T-helper 2 cell treated with Interferon-gamma antibody and Interleukin-4, amounts not matched to agents 5 μg/mL and 100 μg/mL, for 36 hours (primary cell): ENCODE measurements at places on chromosomes 13 and 19.

DNA sequence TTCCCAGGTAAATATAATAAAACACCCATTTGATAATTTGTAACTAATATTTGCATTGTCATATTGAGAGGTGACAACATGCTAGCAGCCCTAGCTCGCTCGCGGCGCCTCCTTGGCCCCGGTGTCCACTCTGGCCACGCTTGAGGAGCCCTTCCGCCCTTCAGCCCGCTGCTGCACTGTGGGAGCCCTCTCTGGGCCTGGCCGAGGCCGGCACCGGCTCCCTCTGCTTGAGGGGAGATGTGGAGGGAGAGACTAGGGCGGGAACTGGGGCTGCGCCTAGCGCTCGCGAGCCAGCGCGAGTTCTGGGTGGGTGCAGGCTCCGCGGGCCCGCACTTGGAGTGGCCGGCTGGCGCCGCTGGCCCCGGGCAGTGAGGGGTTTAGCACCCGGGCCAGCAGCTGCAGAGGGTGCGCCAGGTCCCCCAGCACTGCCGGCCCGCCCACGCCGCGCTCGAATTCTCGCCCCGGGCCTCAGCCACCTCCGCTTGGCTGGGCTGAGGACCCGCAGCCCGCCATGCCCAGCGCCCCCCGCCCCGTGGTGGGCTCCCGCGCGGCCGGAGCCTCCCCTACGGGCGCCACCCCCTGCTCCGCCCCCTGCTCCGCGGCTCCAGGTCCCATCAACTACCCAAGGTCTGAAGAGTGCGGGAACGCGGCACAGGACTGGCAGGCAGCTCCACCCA is 594.4 kb downstream of the SLITRK6 start:
- DNase-seq, result no peak
- no peak overlapping the region for H3K4me3 ChIP-seq
- H3K27ac ChIP-seq, result no peak overlapping the region
- H3K4me1 ChIP-seq, result no peaks in the 10 kb centered on the region
- no peaks in the 10 kb centered on the region for H3K36me3 ChIP-seq
- H3K27me3 ChIP-seq, result no peaks in the 10 kb centered on the region

GRCh38 chr19:3743486-3743885 is 18.0 kb downstream of the APBA3 start:
- DNase-seq, result no peak
- no peaks in the 10 kb centered on the region for H3K36me3 ChIP-seq
- H3K4me1 ChIP-seq, result peaks cover 3% of the 10 kb centered on the region
- H3K27ac ChIP-seq, result no peak overlapping the region

GRCh38 chr19:45523642-45524256 is 16.5 kb downstream of the VASP start:
- DNase-seq, result peak; percentile 72
- peaks cover 13% of the 10 kb centered on the region for H3K4me1 ChIP-seq
- H3K27me3 ChIP-seq, result no peaks in the 10 kb centered on the region
- H3K36me3 ChIP-seq, result peaks cover 44% of the 10 kb centered on the region
- no peak overlapping the region for H3K27ac ChIP-seq
- no peak overlapping the region for H3K4me3 ChIP-seq

GRCh38 chr13:45512098-45512496 is 47.4 kb downstream of the COG3 start:
- no peaks in the 10 kb centered on the region for H3K27me3 ChIP-seq
- DNase-seq, result no peak
- H3K27ac ChIP-seq, result no peak overlapping the region
- peaks cover 6% of the 10 kb centered on the region for H3K4me1 ChIP-seq
- no peak overlapping the region for H3K4me3 ChIP-seq

- H3K27me3 ChIP-seq, result no peaks in the 10 kb centered on the region
- H3K4me3 ChIP-seq, result no peak overlapping the region
- DNase-seq, result no peak
- H3K4me1 ChIP-seq, result peaks cover 17% of the 10 kb centered on the region
- H3K36me3 ChIP-seq, result peaks cover 35% of the 10 kb centered on the region
Observed at GRCh38 chr19:48174445-48175030, 4.1 kb downstream of the ZSWIM9 start.

GRCh38 chr13:28640861-28641599 is 17.9 kb upstream of the POMP start:
- DNase-seq, result no peak
- no peak overlapping the region for H3K4me3 ChIP-seq
- H3K4me1 ChIP-seq, result peaks cover 7% of the 10 kb centered on the region
- peaks cover 9% of the 10 kb centered on the region for H3K27me3 ChIP-seq
- H3K27ac ChIP-seq, result no peak overlapping the region

DNA sequence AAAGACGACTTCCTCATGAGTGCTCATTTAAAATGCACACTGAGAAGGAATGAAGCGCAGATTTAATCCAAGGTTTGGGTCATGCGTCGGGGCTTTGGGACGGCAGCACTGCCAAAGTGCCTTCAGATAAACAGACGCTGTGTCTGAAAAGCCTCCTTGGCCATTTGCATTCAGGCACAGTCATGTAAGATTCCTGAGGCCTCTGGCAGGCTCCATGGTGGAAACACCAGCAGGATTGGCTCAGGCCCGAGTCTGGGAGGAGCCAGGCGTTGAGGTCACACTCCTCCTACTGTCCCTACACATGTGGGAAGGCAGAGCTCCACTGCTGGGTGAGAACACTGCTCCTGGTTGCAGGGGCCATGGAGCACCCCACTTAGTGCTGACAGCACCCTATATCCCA is 113.3 kb upstream of the KL start:
- no peak overlapping the region for H3K27ac ChIP-seq
- no peaks in the 10 kb centered on the region for H3K27me3 ChIP-seq
- no peaks in the 10 kb centered on the region for H3K36me3 ChIP-seq
- peaks cover 34% of the 10 kb centered on the region for H3K4me1 ChIP-seq
- H3K4me3 ChIP-seq, result no peak overlapping the region
- DNase-seq, result no peak

GRCh38 chr19:45097776-45098520 is 5.0 kb downstream of the PPP1R37 start:
- no peak for DNase-seq
- no peak overlapping the region for H3K4me3 ChIP-seq
- no peak overlapping the region for H3K27ac ChIP-seq
- H3K27me3 ChIP-seq, result no peaks in the 10 kb centered on the region
- peaks cover 30% of the 10 kb centered on the region for H3K4me1 ChIP-seq

DNA sequence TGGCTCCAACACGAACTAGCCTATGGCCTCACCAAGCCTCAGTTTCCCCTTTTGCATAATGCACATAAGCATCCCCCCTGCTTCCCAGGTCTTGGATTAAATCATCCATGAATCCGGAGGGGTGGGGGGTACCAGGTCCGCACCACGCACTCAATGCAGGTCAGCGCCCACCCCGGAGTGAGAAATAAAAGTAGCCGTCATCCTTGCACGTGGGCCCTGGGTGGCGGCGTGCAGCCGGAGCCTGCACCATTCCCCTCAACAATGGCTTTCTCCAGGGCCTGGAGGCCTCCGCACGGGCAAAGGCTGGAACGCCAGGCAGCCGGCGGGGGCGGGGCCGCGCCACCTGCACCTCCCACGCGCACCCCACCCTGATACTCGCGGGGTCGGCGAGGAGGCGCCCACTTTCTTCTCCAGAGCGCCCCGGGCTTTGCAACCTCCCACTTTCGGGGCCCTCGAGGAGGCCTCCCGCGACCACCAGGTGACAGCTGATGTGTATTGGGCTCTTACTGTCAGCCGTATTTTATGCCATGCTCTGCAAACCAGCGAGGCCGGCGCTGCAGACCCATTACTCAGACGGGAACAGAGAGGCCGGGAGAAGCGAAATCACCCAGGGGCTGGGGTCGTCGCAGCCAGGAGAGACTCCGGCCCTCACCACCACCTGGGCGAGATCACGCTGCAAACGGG is 767 bp upstream of the GADD45B start:
- peak overlapping the region; percentile 85 for H3K4me3 ChIP-seq
- peaks cover 11% of the 10 kb centered on the region for H3K4me1 ChIP-seq
- peak overlapping the region; percentile 69 for H3K27ac ChIP-seq
- peak; percentile 73 for DNase-seq
- H3K27me3 ChIP-seq, result peaks cover 2% of the 10 kb centered on the region

GRCh38 chr13:33639158-33639557 is 178.8 kb upstream of the RFC3 start:
- no peak for DNase-seq
- no peaks in the 10 kb centered on the region for H3K27me3 ChIP-seq
- no peak overlapping the region for H3K4me3 ChIP-seq
- H3K27ac ChIP-seq, result no peak overlapping the region
- H3K36me3 ChIP-seq, result peaks cover 3% of the 10 kb centered on the region

DNA sequence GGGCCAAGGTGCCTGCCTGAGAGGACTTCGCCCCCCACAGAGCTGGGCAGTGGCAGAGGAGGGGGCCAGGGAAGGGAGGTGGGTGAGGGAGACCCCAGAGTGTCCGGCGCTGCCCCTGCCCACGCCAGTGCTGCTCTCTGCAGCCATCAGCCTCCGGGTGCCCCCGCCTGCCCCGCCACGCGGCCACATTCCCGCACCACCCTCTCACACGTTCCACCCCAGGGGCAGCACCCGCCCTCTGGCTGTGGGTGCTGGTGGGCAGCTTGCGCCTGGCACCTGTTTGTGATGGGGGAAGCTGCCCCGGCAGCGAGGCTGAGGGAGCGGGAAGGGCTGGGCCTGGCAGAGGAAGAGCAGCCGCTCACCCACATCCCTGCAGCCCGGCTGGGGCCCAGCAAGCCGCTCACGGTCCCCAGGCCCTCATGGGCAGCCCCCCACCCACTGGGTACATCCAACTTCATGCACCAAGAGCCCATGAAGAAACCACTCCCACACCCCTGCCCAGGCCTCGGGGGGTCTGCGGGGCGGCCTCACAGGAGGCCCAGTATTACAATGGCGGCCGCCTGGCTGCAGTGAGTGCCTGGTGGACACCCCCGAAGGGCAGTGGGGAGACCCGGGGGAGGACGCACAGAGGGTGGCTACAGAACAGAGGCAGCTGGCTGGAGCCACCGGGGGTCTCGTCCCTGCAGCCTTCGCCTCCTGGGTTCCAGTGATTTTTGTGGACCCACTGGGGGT is 14.0 kb downstream of the SBNO2 start:
- DNase-seq, result no peak
- no peaks in the 10 kb centered on the region for H3K4me1 ChIP-seq
- no peaks in the 10 kb centered on the region for H3K36me3 ChIP-seq
- no peak overlapping the region for H3K4me3 ChIP-seq
- H3K27ac ChIP-seq, result no peak overlapping the region
- H3K27me3 ChIP-seq, result no peaks in the 10 kb centered on the region

- no peaks in the 10 kb centered on the region for H3K36me3 ChIP-seq
- H3K27me3 ChIP-seq, result no peaks in the 10 kb centered on the region
- no peak overlapping the region for H3K27ac ChIP-seq
- no peak for DNase-seq
- H3K4me3 ChIP-seq, result no peak overlapping the region
- no peaks in the 10 kb centered on the region for H3K4me1 ChIP-seq
Observed at GRCh38 chr13:54687173-54687572, 1658.6 kb downstream of the OLFM4 start.

GRCh38 chr19:39613597-39613996 is 11.3 kb downstream of the LGALS13 start:
- H3K27me3 ChIP-seq, result peaks cover 3% of the 10 kb centered on the region
- no peak for DNase-seq
- H3K36me3 ChIP-seq, result no peaks in the 10 kb centered on the region
- no peaks in the 10 kb centered on the region for H3K4me1 ChIP-seq
- H3K4me3 ChIP-seq, result no peak overlapping the region
- H3K27ac ChIP-seq, result no peak overlapping the region

- H3K27ac ChIP-seq, result no peak overlapping the region
- H3K27me3 ChIP-seq, result no peaks in the 10 kb centered on the region
- peaks cover 3% of the 10 kb centered on the region for H3K36me3 ChIP-seq
- H3K4me3 ChIP-seq, result no peak overlapping the region
- no peak for DNase-seq
Observed at GRCh38 chr19:56707821-56708220, 36.3 kb upstream of the ZNF835 start.

DNA sequence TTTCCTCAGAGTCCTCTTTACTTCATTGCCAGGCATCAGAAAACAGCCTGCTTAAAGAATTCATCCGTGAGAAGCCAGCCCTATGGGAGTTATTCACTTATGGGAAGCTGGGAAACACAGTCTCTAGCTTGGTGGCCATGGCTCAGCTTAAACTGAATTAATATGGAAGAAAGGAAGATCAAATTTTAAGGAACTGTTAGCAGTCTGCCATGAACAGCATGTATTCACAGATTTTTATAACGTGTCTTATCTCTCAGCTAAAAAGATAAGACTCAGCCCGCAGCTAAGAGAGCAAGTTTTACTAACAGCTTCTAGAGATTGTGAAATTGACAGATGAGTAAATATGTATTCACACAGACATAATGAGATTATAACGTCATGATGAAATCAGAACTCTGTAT is 253.7 kb upstream of the RXFP2 start:
- no peak overlapping the region for H3K27ac ChIP-seq
- DNase-seq, result no peak

GRCh38 chr19:14413693-14414181 is 5.4 kb downstream of the DDX39A start:
- no peak for DNase-seq
- H3K27ac ChIP-seq, result no peak overlapping the region
- peaks cover 31% of the 10 kb centered on the region for H3K4me1 ChIP-seq
- peaks cover 73% of the 10 kb centered on the region for H3K36me3 ChIP-seq

- DNase-seq, result no peak
- no peaks in the 10 kb centered on the region for H3K4me1 ChIP-seq
- H3K4me3 ChIP-seq, result no peak overlapping the region
Observed at GRCh38 chr13:113460599-113460998, 7.3 kb upstream of the ADPRHL1 start.

DNA sequence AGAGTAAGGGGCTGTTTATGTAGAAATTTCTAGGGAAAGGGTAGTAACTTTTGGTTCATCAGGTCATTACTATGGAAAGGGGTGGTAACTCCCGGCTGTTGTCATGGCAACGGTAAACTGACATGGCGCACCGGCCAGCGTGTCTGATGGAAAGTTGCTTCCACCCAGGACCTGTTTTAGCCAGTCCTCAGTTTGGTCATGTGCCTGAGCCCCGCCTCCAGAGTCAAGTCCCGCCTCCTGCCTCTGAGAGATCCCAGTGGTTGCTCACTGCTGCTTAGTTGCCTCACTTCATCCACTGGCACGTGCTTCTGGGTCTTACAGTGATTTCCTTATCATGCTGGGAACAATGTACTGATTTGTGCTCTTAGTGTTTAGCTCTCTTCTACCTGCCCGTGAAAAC is 455.2 kb upstream of the ZNF507 start:
- no peak overlapping the region for H3K4me3 ChIP-seq
- H3K27ac ChIP-seq, result no peak overlapping the region
- no peaks in the 10 kb centered on the region for H3K27me3 ChIP-seq
- no peak for DNase-seq
